Endodermal cell (in vitro differentiated cells): ENCODE measurements at places on chromosomes 2 and 18.
A peak's percentile ranks its signal among the peaks of the same experiment; 100 is the strongest.

GRCh38 chr18:57048859-57049258 lies 98.0 kb upstream of the BOD1L2 start:
- no peak for DNase-seq

GRCh38 chr2:170820757-170821530 lies 4.3 kb downstream of the GAD1 start:
- peak; percentile 67 for DNase-seq

GRCh38 chr18:78891185-78891762 lies 88.3 kb upstream of the SALL3 start:
- no peak for DNase-seq

- DNase-seq: no peak
Measured at GRCh38 chr18:2360861-2361260, 210.4 kb downstream of the METTL4 start.

DNA sequence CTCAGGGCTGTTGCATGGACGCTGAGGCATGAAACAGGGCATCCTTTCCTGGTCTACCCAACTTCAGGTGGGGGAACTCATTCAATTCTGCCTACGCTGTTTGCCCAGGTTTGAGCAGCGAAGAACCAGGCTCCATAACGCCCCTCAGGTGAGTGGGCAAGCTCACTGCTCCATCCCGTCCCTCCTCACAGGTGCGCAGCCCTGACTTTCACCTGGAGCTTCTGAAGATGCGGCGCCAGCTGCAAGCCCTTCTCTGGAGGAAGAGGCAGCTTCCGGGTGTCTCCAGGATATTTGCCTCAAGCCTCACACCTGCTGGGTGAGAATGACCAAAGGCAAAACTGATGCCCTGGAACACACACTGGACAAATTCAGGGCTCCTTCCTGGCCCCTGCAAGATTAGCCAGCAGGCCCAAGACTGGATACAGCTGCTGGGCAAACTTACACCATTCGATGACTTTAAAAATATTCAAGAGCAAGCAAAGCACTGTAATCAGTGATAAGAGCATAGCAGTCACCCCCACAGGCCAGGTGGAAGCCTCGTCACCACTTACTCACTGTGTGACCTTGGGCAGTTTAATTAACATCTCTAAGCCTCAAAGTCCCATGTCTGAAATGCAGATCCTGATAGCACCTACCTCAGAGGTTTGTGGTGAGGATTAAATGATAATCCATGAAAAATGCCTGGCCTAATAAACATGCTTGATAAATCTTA lies 97.7 kb downstream of the GYPC start:
- DNase-seq: peak; percentile 59

- no peak for DNase-seq
Measured at GRCh38 chr2:16186661-16187481, 246.5 kb downstream of the MYCN start.

- DNase-seq: no peak
Measured at GRCh38 chr2:25420820-25421237, 79.1 kb upstream of the DNMT3A start.

DNA sequence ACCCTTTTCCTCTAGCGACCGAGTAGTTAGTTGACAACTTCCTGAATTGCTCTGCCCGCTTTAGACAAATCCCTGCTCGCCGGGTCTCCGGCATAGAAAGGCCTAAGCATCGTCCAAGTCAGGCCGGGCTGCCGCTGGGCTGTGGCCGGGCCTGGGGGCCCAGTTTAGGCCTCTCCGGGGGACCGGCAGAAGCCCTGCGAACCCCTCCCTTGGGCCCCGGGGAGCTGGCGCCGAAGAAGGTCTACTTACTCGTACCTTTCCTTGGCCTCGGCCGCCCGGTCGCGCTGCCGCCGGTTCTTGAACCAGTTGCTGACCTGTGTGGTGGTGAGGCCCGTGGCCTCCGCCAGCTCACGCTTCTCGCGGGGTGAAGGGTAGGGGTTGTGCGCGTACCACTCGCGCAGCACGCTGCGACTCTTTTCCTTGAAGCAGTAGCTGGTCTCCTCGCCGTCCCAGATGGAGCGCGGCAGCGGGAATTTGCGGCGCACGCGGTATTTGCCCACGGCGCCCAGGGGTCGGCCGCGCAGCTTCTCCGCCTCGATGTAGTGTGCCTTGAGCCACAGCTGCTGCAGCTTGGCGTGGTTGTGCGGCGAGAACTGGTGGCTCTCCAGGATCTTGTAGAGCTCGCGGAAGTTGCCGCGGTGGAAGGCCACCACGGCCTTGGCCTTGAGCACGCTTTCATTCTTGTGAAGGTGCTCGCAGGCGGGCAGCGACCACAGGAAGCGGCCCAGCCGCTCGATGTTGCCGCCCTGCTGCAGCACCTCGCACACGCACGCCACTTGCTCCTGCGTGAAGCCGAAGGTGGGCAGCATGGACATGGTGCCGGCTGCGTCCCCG lies 739 bp downstream of the SIX2 start:
- DNase-seq: peak; percentile 80

GRCh38 chr2:47569658-47570475 lies 166.9 kb downstream of the MSH2 start:
- peak; percentile 81 for DNase-seq

DNA sequence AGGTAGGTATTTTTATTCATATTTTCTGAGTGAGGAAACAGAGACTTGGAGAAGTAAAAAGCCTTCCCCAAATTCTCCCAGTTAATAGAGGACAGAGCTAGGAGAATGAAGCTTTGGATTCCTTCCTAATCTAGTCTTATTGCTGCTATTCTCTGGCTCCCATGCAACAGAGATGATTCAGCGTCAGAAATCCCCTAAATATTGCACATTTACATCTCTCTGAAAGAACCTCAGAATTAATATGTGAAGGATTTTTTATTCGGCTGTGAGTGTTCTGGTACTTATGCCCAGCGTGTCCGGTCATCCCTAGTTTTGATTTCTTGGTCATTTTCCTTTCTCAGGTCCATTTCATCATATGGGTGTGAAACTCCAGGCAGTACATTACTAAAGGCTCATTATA lies 91.2 kb upstream of the SESTD1 start:
- no peak for DNase-seq

DNA sequence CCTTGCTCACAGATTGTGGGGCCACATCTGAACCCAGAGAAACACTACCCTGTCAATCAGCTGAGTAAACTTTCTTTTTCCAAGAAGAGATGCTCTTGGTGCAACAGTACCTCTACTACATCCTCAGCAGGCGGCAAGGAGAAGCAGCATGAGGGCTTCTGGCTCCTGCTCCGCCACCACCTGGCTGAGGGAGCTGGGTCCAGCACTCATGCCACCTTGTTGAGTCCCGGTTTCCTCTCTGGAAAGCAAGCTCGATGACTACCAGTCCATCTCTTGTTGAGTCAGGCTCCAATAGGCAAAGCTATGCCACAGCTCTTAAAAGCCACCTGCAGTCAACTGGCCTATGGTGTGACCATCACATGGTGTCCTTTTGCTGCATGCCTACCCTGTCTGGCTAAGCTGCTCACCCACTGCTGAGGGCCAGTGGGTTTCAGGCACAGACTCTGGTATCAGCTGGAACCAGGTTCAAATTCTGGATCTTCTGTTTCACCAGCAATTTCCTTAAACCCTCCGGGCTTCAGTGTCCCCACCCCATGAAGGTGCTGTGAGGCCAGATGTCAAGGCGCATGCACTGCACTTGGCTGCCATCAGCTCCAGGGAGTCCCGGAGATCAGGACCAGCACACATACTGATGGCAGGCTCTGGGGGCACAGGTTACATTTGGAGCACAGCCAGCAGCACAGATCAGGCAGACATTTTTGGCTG lies 42.5 kb upstream of the ACAA2 start:
- DNase-seq: no peak

DNA sequence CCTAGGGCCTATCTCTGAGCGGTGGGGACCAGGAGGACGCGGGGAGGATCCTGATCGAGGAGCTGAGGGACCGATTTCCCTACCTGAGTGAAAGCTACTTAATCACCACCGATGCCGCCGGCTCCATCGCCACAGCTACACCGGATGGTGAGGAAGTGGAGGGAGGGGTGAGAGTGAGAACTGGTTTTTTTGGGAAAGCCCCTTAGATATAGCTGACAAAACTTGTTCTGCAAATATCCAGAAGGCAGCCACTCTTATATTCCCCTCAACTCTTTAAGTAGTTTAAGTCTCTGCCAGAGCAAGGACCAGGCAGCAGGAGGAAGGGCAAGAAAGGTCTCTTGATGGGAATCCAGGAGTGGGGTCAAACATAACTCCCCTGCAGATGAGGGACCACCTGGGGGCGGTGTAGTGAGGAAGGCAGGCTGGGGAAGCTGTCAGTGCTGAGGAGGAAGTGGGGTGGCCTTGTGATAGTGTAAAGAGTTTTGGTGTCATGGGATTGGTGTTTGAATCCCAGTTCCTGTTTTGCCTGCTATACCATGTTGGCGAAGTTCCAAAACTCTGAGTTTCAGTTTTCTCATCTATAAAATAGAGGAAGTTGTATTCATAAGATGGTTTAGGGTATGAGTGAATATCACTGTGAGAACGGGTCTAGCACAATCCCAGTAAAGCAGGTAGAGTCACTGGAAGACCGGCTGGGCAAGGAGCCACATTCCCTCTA lies 3.4 kb downstream of the NAGK start:
- peak; percentile 52 for DNase-seq

DNA sequence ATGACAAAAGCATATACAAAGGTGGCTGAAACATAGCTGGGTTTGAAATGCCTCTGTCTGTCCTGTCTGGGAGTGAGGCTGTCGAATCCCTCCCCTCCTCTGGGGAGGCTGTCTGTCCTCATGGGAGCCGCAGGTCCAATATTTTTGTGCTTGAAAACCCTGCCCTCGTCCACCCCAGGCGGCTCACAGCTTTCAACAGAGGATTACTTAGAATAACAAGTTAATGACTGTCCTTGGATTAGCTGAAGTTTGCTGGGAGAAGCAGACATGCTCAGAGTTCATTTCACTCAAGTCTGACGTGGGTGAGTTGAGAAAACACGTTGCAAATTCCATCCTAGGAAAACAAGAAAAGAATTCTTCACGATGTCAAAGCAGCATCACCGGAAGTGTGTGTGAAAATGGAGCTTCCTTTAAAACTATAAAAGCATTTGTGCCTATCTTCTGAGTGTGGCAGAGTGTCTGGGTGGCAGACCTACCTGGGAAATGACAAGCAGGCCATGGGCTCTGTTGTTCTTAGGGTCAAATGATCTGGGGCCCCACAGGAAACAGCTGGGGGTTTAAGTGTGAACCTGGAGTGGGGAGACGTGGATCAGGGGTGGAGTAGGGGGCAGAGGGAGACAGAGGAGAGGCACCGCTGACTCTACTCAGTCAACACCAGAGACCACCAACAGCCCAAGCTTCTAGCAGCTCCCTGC lies 77.1 kb downstream of the DDX1 start:
- no peak for DNase-seq

- DNase-seq: no peak
Measured at GRCh38 chr2:181348107-181348837, 108.9 kb upstream of the ITGA4 start.

GRCh38 chr2:130346741-130347066 lies 4.0 kb downstream of the IMP4 start:
- DNase-seq: no peak

DNA sequence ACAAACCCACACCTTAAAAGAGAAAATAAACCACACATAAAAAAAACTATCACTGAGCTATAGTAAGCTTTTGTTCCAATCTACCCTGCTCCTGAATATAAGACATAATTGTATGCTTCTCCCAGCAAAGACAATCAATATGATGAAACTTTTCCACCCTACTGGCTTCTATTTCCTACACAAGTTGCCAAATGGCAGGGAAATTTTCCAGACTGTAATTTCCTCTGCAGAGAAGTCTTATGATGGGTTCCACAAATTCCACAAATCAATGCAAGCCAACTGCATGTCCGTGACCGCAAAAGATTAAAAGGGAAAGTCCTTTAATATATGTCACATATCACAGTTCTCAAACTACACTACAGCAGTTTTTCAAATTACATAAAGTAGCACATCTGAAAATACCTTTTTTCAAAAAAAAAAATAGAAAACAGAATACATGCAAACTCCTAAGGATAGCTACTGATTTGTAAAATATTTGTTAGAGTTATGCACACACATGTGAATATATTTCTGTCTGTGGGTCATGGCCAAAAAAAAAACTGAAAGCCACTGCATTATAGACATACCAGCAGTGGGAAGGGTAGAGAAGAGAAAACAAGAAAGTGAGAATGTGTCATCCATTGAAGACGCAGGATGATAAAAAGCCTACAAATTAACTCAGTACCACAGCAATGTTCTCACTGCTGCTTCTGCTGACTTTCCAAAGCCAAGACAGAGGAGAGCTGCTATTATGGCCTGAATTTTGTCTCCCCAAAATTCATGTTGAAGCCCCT lies 61.4 kb downstream of the RPL31 start:
- DNase-seq: no peak

DNA sequence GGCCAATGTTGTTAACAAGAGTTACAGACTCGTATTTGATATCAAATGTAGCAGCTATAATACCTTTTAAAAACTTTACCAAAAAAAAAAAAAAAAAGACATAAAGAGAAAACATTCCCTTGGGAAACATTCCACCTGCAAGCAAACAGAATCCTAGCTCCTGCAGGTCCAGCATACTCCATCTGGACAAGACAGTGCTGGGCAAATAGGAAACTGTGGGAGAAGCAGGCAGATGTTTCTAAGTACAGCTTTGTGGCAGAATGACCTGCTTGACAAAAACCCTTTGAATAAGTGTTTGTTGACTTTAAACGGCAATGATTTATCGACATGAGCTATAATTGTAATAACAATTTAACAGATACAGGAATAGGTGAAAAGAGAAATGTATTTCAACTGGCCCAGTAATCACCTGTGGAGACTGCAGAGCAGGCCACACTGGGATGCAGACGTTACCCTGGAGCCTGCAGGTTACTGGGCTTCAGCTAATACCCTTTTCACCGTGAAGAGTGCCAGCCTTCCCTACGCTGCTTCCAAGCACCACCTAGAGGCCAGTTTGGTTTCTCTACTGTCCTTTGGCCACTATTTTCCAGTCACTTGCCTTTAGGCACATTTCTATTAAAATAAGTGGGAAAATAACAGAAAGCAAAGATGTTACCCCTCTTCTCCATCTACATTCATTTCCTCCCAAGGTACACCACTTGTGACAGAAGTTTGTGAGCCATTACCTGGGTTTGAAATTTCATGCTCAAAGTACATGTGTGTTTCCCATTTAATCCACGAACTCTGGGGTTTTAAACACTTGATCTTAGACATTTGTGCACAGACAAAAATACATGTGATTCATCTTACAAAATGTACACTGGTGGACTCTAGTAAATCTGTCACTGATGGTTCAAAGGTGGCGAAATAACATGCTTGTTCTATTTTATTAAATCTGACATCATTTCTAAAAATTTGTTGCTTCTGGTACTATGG lies 96.9 kb upstream of the ZNF397 start:
- DNase-seq: peak; percentile 83
